ENCODE measurements at places on chromosomes 2 and 18.
A peak's percentile ranks its signal among the peaks of the same experiment; 100 is the strongest.

- DNase-seq: peak; percentile 19
Measured at GRCh38 chr2:95023222-95023597, 2.3 kb upstream of the MAL start.

DNA sequence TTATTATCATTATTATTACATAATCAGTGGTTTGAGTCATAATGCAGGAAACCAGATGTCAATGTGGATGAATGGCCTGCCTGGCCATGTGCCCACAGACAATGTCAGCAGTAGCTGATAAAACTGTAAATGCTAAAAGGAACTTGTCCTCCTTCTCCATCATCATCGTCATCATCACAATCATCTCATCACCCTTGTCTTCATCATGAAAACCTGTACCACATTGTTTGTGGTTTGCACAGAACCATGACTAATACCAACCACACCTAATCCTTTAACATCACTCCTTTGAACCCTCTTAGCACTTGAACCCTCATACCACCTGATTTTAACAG lies 96.0 kb downstream of the HNMT start:
- DNase-seq: no peak

GRCh38 chr2:105655244-105655643 lies 89.5 kb upstream of the NCK2 start:
- DNase-seq: no peak

GRCh38 chr2:236813766-236814165 lies 244.1 kb downstream of the ACKR3 start:
- peak; percentile 28 for DNase-seq

DNA sequence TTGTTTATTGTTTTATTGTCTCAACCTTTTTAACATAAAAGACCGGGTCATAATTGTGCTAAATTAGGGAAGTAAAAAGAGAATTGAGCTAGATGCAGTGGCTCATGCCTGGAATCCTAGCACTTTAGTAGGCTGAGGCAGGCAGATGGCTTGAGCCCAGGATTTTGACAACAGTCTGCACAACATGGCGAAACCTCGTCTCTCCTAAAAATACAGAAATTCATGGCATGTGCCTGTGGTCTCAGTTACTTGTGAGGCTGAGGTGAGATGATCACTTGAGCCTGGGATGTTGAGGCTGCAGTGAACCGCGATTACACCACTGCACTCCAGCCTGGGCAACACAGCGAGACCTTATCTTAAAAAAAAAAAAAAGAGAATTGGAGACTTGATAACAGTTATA lies 104.2 kb upstream of the TTC27 start:
- DNase-seq: no peak

DNA sequence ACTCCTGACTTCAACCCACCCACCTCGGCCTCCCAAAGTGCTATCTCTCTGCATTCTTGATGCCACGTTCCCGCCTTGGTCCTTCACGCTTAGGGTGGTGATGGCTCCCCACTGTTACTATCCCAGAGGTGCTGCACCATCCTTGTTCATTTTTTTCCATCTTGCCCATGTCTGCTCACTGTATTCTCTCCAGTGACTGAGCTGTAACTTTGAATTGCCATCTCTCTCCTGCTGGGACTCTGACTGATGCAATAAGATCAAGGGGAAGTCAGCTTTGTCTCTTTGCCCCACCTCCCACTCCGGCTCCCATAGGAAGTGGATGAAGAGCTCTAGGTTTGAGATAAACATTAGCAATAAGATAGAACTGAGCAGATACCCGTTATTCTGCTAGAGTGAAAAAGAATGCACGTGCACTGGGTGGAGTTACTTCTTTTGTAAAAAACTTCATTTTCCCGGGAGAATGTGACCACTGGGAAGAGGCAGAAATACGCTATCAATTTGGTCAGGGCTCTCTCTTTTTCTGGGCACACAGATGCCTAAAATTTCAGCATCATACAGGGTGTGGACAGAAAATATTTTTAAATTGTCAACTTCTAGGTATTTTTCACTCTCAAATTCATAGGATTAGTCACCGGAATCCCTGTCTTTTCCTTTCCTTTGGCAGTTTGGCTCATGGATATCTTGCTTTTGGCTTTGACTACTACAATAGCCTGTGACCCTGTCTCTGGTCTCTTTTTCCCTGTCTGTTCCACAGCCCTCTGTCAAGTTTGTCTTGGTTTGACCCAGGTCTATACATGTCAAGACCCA lies 105.4 kb downstream of the POLR1A start:
- DNase-seq: no peak

DNA sequence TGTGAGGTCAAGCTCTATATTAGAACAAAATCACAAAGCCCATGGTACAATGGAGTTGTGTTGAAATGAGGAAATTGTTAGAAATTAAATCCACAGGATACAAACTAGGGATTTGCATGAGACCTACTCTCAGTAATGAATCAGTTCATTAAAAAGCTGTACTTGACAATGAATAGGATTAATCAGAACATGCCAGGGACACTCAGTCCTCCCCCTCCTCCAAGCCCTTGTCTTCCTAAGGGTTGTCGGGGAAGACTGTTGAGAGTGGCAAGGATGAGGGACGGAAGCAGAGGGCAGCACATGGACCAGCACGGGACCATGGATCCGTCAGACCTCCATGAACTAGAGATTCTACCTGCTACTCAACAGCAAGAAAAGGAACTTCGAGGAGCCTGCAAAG lies 39.8 kb downstream of the SPRED2 start:
- no peak for DNase-seq

DNA sequence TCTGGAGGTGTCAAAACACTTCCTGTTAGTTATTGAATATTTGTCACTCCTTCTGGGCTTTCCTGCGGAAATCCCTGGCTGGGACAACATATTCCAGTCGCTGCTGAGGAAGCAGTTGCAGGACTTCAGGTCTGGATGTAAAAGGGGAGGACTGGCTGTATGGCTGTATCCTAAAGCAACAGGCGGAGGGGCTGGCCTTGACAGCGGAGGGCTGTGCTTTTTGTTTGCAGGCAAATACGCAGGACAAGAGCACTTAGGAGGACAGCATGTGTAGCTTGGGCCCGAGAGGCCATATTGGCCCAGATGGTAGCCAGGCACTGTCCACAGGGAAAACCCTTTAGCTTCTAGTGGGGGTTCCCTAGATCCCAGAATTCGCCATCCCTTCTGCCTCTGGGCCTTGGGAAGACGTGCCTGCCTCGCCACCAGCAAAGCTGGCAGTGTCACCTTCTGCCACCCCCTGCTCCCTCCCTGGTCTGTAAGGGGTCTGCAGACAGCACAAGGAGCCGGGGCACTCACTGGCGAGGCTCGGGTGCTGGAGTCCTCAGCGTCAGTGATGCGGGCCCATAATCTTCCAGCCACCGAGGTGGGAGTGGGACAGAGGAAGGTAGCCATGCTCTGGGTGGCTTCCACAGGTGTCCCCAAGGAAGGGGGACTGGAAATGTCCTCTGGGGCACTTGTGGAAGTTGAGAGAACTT lies 6.7 kb downstream of the NPPC start:
- DNase-seq: no peak

DNA sequence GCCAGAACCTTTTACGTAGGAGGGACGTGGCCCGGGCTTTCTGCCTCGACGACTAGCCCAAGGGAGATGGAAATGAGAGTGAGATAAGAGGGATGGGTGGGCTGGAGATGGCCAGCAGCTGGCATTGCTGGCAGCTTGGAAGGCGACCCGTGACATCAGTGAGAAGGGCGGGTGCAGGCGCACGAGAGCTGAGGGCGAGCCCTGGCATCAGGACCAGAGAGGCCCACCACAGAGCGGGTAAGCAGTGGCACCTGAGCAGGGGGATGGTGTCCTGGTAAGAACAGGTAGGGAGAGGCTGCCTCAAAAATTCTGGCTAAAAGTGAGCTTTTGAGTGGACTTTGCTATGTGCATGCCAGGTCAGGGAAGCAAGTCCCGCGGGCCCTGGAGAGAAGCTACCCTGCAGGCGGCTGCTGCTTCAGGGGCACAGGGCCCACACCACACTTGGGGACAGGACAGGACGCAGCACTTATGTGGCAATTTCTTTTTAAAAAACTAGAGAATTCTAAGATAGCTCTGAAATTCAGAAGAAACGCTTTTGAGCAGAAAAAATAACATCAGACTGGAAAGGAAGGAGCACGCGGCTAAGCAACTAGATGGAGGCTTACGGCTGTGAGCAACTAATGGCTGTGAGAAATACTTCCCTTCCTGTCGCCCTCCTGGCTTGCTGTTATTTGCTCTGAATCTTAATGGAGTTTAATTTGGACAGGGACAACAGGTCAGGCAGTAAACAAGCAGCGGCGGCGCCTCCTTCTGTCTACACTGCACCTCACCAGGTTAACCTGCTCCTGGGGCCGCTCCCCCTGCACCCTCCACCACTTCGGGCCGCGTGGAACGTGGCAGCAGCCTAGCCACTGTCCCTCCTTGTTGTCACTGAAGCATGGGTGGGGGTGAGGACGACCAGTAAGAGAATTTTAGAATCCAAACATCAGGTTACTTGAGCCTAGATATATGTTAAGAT lies 20.5 kb downstream of the THAP4 start:
- DNase-seq: no peak

- no peak for DNase-seq
Measured at GRCh38 chr18:68925268-68925667, 127.4 kb downstream of the CCDC102B start.

DNA sequence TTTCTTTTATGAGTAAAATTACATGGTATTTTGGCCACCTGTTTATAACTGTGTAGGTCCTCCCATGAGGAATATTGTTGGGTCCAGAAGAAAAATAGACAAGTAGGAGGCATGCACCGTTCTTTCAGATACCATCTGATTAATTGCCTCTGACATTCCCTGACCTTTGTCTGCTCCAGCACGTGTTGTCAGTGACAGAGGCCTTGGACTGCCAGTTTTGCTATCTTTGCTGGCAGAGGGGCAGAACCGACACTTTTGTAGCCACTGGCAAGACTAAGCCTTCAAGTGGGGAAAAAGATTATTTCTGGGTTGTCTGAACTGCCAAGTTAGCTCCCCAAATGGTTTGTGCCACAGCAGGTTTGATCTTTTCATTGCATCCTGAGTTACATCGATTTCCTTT lies 276.9 kb downstream of the CAMKMT start:
- DNase-seq: no peak

GRCh38 chr18:40577981-40578365 lies 1377.1 kb upstream of the PIK3C3 start:
- DNase-seq: no peak

- peak; percentile 81 for DNase-seq
Measured at GRCh38 chr2:182915369-182916326, 49.2 kb upstream of the FRZB start.

- no peak for DNase-seq
Measured at GRCh38 chr2:172328103-172328841, 99.1 kb upstream of the ITGA6 start.

- DNase-seq: peak; percentile 4
Measured at GRCh38 chr18:35050028-35050546, 8.9 kb downstream of the MAPRE2 start.

DNA sequence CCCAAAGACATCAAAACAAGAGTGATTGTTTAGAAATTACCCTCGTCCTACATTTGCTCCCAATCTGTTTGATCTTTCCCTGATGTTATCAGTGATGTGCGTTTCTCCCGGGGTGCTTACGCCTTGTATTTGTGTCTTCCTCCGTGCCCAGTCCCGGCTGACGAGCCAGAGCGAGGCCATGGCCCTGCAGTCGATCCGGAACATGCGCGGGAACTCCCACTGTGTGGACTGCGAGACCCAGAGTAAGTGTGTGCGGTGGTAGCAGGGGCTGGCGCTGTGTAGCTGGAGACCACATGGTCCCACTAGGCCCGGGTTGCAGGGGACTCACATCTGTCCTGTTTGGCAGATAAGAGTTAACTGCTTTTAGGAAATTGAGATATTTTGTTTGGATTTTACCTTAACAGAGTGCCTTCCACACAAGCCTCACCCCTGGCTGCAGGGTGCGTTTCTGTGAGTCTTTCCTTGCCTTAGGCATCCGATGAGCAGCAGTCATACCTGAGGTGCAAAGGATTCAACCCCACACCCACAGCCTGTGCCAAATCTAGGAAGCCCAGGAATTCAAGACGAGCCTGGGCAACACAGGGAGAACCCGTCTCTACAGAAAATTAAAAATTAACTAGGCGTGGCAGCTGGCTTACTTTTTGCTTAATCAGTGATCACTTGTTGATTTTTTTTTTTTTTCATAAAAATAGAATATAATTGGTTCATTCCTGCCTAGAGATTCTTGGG lies 127.4 kb downstream of the GBX2 start:
- no peak for DNase-seq

GRCh38 chr2:190088917-190089316 lies 26.4 kb upstream of the MSTN start:
- peak; percentile 56 for DNase-seq

GRCh38 chr2:88212251-88212790 lies 42.2 kb downstream of the THNSL2 start:
- DNase-seq: no peak

DNA sequence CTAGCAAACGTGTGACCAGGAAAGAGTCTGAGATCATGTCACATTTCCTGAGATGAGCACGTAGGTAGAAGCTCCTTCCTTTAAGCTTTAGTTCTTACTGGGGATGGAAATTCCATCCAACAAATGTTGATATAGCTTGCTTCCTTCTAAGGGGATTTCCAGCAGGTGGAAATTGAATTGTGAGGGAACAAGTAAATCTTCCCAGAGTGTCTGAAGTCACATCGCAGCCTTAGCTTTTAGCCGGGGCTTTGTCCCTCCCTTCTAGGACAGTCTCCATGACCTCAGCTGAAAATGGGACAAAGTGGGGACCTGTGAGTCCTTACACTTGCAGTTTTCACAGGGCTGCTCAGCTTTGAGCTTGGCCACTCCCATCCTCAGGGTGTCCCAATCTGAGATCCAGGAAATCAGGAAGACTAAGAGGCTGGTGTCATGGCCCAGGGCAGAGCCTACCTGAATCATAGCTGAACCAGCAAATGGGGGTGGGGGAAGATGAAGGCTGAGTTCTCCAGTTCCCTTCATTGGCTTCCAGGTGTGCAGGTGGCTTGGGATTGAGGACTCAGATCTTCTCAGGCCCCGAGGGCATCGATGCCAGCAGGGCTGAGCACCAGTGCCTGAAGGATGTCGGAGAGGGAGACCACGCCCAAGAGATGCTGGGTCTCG lies 8.3 kb downstream of the PRKAG3 start:
- no peak for DNase-seq

GRCh38 chr2:181178130-181178529 lies 197.7 kb downstream of the UBE2E3 start:
- no peak for DNase-seq

- no peak for DNase-seq
Measured at GRCh38 chr18:70998490-70998889, 709.6 kb downstream of the SOCS6 start.

- peak; percentile 2 for DNase-seq
Measured at GRCh38 chr2:130263606-130264005, 65.4 kb upstream of the TUBA3E start.

GRCh38 chr2:118994778-118995177 lies 52.8 kb downstream of the MARCO start:
- no peak for DNase-seq

DNA sequence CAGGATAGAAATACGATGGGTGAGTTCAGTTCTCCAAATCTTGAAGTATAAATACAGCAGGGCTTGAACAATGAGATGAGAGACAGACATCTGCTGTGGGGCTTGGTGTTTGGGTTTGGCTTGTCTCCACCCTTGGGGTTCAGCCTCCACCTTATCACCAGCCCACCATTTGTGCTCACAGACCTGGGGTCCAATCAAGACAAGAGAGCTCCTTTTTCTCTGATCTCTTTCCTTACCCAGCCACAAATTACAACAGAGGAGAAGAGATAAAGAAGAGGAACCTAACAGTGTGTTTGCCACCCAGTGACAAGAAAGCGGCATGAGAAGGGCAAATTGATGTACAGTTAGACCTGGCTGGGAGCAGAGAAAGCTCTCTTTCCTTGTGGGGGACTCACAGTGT lies 204.5 kb upstream of the CXCR4 start:
- DNase-seq: no peak

GRCh38 chr2:24984912-24985311 lies 13.2 kb upstream of the DNAJC27 start:
- DNase-seq: peak; percentile 64

GRCh38 chr2:190976521-190976920 lies 37.5 kb downstream of the STAT1 start:
- DNase-seq: no peak
